ENCODE measurements at places on chromosomes 2 and 18.

- DNase-seq: no peak
Observed at GRCh38 chr2:953975-954686, 3.5 kb downstream of the SNTG2 start.

DNA sequence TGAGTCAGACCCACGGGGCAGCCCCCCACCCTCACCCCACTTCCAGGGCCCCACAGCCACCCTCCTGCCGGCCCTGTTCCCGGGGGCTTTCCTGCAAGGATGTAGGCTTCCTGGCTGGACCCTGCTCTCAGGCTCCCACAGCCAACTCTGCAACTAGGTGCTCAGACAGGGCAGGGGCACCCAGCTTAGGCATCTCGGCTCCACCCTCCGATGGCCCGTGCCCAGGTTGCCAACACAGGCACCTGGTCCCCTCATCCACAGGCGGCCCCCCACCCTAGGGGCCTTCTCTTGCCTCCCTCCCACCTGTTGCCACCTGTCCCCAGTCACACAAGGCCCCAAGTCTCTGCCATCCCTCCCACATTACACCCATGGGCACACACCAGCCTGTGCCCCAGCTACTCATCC is 34.6 kb downstream of the HS6ST1 start:
- DNase-seq: no peak

DNA sequence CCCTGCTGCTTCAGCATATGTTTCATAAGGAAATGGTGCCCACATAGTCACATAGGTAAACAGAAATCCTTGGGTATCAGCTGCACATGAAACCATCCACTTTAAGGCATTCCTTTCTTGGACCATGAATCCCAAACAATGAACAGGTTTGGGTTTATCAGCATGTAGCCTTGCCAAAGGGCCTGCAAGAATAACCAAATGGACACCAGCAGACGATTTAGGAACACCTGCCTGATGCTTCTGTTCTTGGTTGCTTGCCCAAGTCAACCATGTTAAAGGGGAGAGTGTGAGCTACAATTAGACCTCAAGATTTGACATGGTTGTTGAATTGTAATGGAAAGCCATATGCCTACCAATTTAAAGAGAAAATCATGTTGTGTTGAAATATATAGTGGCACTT is 1342.7 kb upstream of the PIK3C3 start:
- no peak for DNase-seq

DNA sequence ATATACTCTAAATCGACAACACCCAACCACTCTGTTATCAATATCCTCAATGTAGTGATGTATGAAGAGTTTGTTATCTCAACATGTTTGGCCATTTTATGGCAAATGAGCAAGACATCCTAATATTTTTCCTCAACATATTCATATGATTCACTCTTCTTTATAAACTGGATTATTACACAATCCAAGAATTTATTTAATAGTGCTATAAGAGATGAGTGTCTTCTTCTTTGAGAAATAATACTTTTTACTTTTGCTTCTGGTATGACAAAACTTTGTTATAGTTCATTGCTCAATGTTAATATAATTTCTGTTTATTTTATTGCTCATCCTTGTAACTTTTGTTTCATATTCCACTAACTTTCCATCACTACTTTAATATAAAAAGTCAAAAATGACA is 44.3 kb downstream of the SCN9A start:
- DNase-seq: no peak

DNA sequence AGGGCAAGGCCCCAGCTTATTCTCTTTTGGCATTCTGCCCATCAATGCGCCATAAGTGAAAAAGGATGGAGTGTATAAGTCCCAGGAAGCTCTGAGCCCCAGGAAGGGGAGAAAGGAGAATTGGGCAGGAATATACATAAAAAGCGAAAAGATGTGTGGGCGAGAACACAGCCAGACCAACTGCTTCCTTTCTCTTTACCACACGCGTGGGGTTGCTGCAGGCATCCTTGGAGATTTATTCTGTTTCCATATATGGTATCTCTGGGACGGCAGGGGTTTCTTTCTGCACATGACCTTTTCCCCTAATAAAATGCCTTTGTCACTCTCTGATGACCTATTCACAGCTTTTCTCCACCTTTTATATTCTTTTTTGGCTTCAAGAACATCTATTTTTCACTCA is 440.5 kb downstream of the NBAS start:
- no peak for DNase-seq

DNA sequence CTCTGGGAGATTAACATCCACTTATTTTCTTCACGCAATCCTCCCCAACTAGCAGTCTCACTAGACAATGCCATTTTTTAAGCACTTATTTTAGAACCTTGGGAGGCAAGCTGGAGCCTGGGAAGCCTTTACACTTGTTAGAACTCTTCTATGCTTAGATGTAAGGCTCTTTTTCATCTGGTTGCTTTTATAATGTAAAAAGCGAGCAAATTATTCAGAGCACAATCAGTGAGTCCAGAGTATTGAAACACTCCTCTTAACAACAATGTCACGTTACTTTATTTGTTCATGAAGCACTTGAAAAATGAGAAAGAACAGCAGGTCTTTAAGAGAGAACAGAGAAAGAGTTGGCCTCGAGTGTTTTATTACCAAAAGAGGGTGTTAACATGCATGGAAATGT is 84.1 kb upstream of the SLC8A1 start:
- no peak for DNase-seq

DNA sequence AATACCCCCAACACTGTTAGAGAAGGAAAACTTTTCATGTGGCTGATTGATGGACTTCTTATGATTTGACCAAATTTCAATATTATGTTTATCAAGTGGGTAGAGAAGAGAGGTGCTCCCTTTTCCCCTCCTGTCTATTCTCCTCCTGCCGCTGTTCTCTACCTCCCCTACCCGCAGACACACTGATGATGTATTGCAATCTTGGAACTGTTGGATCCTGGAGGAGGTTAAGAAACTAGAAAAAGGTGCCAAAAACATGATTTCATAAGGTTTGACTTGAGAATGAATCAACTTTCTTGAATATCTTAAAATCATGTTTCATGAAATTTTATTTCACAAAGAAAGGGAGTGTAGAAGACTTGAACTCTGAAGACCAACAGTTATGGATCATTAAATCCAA is 125.8 kb downstream of the MEIS1 start:
- DNase-seq: no peak

DNA sequence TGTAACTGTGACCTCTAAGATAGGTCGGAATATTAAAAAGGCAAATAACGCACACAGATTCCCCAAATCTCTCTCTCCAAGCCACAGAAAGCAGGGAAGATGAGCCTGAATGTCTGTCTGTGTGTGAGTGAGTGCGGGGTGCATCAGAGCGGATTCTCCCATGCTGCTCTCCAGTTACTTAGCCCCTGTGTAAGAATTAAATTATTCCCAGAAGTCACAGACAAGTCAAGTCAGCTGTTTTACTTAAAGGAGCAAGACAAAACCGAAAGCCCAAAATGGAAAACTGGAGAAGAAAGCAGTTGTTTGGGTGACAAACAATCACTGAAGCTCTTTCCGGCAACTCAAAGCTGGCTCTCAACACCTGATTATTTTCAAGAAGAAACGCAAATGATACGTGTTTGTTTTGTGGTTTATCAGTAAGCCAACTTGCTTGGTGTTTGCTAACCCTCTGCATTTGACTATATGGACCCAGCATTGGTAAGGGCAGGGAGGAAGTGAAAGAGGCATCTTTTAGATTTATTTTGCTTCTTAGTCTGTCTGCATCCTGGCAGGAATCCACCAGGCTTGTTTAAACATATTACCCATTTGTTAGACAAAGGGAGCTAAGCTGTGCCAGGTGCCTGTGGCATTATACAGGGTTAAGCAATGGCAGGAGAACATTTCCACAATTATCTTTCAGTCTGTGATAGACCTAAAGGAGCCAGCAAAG is 121.5 kb upstream of the CREB1 start:
- DNase-seq: no peak

DNA sequence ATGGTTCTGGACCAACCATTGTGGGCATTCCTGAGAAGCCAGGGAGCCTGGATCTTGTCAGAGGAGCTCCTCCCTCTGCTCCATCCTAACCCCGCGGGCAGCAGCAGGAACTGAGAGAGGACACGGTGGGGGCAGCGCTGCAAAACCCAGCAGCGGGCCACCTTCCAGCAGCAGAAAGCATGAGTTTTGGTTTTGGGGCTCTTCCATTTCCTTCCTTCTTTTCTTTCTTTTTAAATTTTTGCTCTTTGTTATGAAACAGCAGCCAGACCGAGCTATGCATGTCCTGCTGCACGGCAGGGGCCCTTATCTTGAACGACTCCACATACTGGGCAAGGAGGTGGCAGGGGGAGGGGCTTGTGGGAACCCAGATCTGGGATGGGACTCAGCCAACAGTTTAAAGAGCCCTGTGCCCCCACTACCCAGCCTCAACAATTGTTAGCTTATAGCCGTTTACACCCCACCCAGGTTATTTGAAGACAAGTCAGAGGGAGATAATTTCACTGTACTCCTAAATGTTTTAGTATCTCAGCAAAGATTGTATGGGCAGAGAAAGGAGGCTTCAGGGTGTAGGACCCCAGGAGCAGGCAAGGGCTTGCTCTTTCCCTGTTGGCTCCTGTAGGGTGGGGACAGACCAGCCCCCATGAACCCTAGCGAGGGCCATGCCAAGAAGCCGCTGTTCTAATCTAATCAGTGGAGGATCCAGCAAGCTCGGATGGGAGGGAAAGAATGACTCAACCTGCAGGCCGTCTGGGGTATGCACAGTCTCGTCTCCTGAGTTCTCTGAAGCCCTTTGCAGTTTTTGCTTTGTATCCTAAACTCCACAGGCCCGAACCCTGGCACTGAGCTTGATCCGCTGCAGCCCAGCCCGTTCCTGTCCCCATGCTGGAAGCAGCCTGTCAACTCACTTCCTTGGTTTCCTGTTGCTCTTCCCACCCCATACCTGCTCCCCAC is 75.3 kb downstream of the LRRFIP1 start:
- DNase-seq: no peak

DNA sequence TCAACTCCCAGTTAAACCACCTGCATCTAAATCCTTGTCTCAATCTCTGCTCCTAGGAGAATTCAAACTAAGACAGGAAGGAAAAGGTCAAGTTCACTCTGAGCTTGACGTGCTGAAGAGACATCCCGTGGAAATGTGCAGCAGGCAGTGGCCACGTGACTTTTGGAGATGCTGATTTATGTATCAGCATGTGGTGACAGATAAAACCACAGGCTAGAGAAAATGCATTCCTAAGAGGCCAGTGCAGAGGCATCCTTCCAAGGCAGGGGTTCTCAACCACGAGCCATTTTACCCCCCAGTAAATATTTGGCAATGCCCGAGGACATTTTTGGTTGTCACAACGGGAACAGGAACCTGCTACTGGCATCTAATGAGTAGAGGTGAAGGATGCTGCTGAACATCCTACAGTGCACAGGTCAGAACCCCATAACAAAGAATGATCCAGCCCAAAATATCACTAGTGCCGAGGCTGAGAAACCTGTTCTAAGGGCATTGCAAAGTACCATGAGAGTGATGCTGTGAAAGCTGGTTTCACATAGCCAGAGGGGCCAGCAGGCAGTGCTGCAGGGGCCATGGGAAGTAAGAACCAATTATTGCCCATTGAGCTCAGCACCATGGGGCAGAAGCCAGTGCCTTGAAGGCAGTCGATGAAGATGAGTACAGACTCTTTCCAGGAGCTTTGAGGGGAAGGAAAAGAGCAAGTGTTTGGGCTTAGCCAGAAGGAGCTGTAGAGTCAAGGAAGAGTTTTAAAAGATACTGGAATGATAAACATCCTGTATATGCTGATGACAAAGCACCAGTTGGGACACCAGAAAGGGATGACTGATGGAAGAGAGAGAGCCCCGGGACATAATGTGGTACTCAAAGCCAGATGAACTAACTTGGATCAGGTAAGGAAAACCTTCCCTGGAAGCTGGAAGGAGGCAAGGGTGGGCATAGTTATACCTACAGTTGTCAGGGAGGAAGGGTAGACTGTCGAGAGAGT is 174.6 kb downstream of the HAUS1 start:
- no peak for DNase-seq

GRCh38 chr2:100992262-100992661 is 9.8 kb upstream of the RPL31 start:
- no peak for DNase-seq

DNA sequence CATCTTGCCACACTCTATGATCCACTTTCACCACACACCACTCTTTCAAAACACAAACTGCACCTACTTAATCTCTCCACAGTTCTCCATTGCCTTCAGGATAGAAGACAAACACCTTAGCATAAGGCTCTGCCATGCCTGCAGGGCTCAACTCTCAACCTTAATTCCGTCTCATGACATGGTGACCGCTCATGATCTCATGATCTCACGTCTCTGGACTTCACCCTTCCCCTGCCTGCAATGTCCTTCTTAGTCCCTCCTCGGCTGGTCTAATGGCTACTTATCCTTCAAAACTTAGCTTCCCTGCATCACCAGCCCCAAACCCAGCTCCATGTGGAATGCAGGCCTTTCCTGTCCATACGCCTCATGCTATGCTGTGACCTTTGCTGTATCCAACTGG is 85.3 kb downstream of the ACVR1 start:
- no peak for DNase-seq

- DNase-seq: no peak
Observed at GRCh38 chr2:18610090-18610489, 20.7 kb upstream of the NT5C1B start.

DNA sequence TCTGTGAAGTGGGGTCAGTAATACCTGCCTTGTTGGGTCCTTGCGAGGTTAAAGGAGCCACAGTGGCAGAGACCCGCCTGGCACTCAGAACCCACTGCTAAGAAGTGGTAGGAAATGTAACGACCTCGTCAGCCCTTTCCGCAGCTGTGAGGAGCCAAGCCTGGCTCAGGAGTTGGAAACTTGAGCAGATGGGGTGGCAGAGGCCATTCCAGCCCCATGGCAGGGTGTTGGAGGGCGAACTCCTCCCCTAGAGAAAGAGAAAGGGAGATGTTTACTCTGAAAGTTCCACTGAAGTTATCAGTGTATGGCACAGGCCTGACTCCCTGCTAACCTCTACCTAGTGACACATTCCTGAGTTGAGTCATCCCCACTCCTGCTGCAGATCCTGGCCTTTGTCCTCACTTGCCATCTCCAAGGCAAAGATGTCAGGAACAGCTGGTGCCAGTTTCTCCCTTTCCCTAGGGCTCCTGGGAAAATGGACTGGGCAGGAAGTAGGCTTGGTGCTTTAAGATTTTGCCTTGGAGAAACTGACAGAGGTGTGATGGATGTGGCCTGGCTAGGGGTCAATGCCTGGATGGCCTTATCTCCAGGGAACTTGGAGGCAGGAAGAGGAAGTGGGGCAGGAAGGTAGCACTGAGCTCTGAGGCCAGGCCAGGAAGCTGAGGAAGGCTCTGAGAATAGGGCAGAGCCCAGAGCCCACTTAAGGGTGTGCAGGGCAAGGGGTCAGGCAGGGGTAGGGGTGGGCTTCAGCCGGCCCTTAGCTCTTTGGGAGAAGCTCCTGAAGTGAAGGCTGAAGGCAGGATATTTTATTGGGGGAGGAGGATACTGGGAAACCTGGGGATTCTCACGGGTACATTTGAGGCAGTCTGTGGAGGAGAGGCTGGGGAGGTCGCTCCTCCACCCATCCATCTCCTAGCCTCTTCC is 888 bp downstream of the VAMP5 start:
- DNase-seq: no peak

DNA sequence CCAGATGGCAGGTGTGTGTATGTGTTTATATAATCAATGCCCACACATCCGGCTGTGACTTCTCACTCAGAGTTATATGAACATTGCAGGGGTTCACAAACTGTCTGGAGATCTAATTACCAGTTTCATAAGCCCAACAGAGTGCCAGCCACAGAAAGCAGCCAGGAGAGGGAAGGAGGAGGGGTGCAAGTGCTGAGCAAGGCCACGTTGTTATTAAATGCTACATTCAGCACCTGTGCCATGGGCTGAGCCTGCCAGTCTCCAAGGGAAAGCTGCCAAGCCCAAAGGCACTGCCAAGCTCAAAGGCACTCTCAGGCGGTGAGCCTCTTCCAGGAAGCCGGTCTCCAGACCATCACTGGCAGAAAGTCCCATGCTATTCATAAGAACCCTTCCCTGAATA is 17.4 kb downstream of the XDH start:
- DNase-seq: no peak

Measured in stimulated activated CD8-positive, alpha-beta memory T cell treated with anti-CD3 and anti-CD28 coated beads, Interleukin-4, amount 100 ng/mL, for 4 hours (primary cell).